Nephron progenitor cell (in vitro differentiated cells): ENCODE measurements at places on chromosomes 7 and 10.

DNA sequence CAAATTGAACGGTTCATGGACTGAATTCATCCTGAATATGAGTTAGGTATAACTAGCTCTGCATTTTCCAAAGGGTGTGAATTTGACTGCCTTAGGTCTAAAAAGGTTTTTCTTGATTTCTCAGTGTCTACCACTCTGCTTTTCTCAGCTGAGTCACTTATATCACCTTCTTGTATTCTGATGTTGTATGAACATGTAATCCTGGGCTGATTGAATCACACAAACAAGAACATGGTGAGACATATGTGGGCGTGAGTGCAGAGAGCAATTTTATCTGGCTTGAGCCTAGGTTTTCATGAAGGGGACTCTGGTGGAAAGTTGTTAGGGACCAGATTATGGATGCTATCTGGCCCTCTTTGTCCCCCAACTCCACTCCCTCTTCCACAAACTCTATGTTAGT lies 239.8 kb downstream of the SUGCT start:
- DNase-seq = no peak

DNA sequence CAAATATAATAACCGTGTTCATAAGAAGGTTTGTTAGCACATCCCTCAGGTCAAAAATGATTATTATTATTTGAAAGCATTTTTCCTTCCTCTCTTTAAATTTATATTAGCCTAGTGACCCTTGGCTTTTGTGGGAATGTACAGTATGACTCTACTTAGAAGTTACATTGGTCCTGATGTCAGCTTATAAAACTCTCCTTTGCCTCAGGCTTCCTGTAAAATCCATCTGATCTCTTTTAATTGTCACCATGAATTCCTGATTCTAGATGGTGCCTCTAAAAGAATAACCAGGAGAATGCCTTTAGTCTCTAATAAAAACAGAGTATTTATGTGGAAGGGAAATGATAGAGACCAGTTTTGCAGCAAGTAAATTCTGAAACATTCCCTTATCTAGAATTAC lies 1134.4 kb downstream of the XPNPEP1 start:
- DNase-seq = no peak

DNA sequence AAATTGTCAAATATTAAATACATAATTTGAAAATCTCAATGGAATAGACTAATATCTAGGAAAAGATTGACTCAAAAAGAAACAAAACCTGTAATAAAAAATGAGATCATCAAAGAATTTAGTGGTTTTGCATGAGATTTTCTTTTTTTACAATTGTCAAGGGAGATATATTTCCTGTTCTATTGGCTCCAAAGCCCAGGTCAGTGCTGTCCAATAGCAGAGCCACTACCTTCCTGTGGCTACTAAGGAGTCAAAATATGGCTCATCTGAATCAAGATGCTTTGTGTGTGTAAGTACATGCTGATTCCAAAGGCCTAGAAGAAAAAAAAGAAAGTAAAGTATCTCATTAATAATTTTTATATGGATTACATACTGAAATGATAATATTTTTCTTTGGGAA lies 191.9 kb downstream of the C7orf25 start:
- DNase-seq = no peak

GRCh38 chr7:142711746-142712616 lies 37.3 kb upstream of the PRSS1 start:
- peak; percentile 4 for DNase-seq

GRCh38 chr7:151013733-151014497 lies 10.4 kb downstream of the ATG9B start:
- DNase-seq = peak; percentile 58

- DNase-seq = no peak
Observed at GRCh38 chr7:52928591-52928990, 106.8 kb upstream of the POM121L12 start.

GRCh38 chr7:150369748-150370501 lies 1.3 kb downstream of the REPIN1 start:
- DNase-seq = no peak
